HT1080 (cell line): ENCODE measurements at places on chromosomes 1 and 21.

DNA sequence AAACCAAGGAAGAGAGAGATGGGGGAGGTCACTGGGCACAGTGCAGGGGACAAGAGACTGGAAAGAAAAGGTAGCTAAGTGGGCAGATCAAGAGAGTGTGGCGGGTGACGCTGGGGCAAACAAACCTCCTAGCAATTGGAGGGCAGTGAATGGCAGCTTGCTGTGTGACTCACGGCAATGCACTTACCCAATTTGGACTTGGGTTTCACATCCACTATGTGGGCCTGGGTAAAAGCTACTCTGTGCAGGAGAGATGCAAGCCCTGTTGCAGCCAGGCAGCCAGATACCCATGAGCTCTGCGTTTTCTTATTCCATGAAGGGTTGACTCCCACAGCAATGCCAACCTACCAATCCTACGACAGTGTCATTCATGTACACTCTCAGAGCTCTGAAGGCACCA, 9.5 kb downstream of the PLXNA2 start:
- DNase-seq = no peak

GRCh38 chr1:210376836-210377372, 48.2 kb downstream of the HHAT start:
- DNase-seq = peak; percentile 44

DNA sequence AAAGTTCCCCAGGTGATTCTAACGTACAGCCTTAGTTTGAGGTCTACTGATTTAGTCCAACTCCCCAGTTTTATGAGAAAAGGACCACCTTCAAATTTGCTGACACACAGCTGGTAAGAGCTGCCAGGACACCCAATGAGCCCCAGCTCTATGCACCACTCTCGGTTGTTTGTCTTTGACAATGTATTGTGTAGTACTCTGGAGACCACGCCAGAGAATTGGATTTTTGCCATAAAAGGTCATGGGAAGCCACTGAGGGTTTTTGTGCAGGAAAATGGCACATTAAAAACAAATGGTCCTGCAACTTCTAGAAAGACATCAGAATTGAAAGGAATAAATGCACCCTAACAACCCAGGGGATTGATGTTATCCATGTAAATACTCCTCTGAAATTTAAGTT, 7.1 kb upstream of the IER5 start:
- DNase-seq = no peak

DNA sequence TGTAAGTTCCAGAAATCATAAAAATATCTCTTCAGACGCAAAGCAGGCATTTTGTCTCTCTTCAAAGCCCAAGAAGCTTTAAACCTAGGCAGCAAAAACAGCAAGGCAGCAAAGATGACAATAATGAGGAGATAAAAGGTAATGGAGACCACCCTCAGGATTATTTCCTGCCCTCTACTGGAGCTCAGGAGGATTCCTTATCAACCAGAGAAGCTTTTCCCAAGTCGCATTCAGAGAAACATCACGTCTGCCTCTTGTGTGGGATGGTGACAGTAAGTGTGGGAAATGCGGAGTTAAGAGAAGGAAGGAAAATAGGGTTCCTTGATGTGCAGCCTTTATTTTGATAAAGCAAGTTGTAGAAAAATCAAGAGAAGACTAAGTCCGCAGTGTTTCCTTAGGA, 365.8 kb downstream of the RGS7 start:
- no peak for DNase-seq

GRCh38 chr1:19619697-19620384, 24.3 kb upstream of the NBL1 start:
- DNase-seq = no peak

DNA sequence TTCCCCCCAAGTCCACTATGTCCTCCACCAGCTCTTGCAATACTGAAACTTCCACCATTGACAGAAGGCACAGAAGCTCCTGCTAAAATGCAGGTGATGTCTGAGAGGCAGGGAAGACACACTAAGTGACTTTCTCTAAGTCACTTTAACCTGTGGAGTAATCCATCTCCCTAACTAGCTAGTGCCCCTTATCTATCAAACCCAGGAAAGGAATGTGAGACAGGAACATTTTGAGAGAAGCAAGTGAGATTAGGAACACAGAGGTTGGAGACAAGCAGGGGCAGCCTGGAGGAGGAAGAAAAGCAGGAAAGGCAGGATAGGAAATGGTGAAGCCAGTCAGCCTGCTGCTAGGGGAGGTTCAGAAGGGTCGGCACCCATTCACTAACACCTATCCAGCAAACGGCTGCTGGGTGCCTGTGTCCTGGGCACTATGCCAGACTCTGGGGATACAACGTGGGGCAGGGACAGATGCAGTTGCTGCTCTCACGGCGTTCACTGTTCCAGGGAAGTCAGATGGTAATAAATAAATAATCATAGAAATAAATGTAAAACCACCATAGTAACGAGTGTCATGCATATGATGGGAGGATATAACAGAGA, 7.0 kb downstream of the GPA33 start:
- DNase-seq = no peak

DNA sequence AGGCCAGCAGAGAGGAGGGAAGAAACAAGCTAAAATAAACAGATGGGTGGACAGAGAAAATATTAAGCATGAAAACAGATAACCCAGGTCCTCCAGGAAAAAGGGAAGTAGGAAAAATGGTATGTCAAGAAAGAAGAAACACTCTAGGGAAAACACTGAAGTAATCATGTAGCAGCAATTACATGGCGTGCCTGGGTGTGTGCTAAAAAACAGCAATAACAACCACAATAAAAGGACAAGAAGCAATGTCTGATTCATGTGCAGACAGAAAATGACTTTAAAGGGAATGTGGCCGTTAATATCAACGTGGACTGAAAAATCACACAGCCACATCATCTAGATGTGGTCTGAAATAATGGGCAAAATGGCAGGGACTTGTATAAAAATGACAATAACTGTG, 369.7 kb downstream of the PTBP2 start:
- DNase-seq = no peak

GRCh38 chr21:45607021-45607908, 36.3 kb upstream of the PCBP3 start:
- DNase-seq = peak; percentile 80

- no peak for DNase-seq
These were observed 70.7 kb downstream of the CAPZB start for GRCh38 chr1:19414515-19415121.

DNA sequence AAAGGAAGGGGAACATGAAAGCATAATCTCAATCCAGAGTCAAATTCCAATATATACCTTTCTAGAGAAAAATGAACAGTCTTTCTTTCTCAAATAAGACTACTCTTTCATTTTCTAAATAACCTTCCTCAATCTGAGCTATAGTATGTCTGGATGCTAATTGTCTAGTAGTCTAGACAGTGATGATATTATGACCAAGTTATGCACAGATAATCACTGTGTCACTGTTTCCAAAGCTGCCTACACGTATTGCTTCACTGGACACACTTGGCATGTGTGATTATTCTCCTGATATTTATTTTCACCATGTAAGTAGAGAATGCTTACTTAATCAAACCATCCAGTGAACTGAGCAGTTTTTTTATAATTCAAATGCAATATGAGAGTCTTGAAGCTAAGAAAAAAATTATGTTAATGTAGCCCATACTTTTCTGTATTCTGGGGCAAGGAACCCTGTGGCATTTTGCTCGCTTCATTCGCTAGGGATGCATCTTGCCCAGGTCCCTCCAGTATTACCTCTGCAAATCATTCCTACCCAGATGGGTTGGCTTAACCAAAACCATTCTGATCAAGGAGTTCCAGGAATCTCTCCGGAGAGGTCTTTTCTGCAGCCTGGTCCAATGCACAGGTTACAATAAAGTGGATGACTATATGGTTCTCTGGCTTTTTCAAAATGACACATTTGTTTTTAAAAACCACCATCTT, 303.1 kb upstream of the RUNX1 start:
- no peak for DNase-seq

DNA sequence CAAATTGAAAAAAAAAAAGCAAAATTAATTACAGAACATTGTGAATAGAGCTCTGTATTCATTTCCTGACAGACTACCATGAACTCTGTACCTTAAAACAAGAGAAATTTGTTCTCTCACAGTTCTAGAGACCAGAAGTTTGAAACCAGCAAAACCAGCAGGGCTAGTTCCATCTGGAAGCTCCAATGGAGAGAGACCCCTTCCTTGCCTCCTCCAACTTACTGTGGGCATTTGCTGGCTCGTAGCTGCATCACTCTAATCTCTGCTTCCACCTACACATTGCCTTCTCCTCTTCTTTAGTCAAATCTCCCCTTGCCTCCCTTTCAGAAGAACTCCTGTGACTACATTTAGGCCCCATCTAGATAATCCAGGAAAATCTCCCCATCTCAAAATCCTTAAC, 56.5 kb downstream of the SYDE2 start:
- no peak for DNase-seq

DNA sequence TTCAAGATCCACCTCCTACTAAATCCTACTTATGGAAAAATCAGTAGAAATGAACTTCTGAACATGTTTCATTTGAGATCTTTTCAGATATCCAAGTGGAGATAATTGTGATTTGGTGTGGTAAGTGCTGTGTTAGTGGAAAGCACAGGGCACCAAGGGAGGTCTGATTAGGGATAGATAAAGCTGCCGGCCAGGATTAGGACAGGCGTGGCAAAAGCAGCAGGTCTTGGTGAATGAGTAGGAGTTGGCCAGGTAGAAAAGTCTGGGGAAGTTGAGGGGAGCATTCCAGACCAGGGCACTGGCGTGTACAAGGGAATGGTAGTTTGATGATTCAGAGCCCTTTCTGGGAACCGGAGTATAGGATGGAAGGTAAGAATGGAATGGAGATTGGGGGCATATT, 47.8 kb downstream of the AZIN2 start:
- no peak for DNase-seq

GRCh38 chr1:231701306-231701705, 74.7 kb downstream of the DISC1 start:
- no peak for DNase-seq

DNA sequence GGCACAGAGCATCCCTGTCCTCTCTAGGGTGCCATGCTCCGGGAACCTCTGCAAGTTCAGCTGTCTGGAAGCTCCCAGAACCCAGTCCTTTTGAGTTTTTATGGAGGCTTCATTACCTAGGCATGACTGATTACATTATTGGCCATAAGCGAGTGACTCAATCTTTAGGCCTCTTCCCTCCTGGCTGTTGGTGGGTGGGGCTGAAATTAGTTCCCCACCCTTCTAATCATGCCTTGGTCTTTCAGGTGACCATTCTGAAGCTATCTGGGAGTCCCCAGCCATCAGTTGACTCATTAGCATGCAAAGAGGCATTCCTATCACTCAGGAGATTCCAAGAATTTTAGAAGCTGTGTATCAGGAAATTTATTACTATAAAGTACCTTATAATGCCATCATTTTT, 46.6 kb downstream of the WLS start:
- DNase-seq = no peak

DNA sequence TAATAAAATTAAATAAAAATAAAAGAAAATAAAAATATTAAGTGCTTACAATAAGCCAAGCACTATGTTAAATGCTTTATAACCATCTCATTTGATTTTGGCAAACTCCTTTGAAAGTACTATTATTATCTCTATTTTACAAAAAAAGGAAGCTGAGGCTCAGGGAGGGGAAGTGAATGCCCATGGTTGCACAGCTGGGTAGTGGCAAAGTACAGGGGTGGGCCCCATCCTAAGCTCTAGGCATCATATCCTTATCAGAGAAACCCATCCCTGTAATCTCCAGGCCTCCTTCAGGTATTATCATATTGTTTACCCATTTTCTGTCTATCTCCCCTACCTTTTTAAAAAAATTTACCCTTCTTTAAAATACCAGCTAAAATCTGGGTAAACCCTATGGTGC, 2.3 kb upstream of the MED18 start:
- no peak for DNase-seq

- DNase-seq = peak; percentile 78
These were observed 3.9 kb upstream of the NUAK2 start for GRCh38 chr1:205325334-205325884.

DNA sequence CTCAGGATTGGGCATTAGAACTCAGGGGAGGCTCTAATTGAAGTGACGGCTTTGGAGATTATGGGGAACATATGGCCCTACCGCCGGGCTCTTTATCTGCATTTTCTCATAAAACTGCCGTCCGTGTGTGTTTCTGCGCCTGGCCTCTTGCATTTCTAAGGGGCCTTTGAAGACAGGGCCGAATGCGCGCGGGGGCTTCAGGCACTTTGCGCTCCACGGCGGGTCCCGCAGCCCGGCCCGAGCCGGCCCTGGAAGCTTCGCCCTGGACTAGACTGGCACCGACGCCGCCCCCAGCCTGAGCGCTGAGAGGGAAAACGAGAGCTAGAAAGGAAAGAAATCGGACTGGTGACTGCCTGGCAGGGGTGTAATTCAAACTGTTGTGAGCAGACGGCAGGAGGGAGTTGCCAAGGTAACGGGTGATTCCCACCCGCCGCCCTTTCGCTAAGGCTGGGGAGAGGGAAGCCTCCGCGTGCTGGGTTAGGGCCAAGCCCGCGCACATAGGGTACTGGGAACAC, 120.7 kb downstream of the LMX1A start:
- DNase-seq = no peak

DNA sequence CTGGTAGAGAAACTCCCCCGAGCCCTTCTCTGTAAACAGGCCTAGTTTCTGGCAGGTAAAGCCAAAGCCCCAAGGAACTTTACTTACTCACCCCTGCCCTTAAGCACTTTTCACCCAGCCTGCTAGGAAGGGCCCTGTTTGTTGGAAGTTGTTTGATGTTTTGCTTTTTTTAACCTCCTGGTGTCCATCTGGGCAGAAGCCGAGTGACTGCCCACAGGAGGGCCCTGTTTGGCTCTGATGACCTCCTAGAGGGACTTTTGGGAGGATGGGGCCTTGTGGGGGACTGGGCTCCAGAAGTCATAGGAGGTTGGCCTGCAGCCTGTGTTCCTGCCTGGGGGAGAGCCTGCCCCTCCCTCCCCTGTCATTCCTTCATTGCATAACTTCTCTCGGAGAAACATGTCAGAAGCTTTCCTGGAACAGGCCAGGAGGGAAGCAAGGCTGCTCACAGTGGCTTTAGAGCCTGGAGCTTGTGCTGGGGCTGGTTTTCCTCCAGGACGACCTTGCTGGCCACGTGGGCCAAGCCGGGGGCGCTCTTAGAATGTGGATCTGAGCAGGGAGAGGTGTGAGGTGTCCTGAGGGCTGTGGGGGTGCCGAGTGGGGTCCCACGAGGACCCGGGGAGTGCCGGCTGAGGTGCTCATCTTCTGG, 33.9 kb downstream of the COQ8A start:
- DNase-seq = no peak

- no peak for DNase-seq
These were observed 1.6 kb downstream of the SLC30A1 start for GRCh38 chr1:211577277-211577818.

GRCh38 chr1:9822897-9823692, 670 bp downstream of the CLSTN1 start:
- DNase-seq = peak; percentile 12
